ENCODE measurements at places on chromosomes 1 and 21.

- DNase-seq, result no peak
These were observed 523.6 kb upstream of the PLXNA2 start for GRCh38 chr1:208767816-208768215.

GRCh38 chr1:76627901-76628300, 239.4 kb upstream of the ST6GALNAC5 start:
- no peak for DNase-seq

- DNase-seq, result no peak
These were observed 21.4 kb upstream of the NPPB start for GRCh38 chr1:11880181-11880575.

DNA sequence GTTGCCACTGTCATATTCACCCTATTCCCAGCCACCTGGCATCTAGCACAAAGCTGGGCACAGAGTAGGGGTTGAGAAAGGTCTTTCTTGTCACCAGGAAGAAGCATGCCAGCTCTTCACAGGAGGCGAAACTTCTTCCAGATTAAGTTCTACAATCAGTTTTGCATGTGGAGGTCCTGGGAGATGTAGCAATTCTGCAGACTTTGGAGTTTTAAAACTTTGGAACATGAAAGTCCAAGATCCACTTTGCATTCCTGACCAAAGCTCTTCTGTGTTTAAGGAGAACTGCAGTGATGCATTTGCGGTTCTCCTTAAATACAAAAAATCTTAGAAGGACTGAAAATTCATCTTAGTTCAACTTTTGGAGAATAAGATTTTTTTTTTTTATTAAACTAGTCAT, 258.5 kb upstream of the USP24 start:
- no peak for DNase-seq

DNA sequence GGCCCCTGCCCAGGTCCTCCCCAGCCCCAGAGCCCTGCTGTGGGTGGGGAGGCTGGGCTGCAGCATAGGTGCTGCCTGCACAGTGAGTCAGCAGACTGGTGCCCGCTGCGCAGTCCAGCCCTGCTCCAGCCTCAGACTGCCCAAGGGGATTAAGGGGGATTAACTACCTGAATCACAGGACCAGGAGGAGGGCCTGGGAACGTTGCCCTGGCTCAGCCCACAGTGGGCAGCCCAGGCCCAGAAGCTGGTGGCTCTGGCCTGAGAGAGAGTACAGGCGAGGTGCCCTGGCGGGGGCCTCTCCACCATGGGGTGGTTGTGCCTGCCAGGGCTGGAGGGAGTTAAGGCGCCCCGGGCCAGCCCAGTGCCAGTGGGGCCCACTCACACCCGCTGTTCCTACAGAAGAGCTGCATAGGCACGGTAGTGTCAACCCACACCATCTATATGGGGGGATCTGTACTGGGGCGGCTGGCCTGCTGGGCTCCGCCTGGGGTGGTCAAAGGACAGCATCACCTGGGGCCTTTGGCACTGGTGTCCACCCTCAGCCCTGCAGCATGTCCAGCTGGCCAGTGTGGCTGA, 2.3 kb downstream of the OBSCN start:
- DNase-seq, result no peak
